GM12891 (cell line): ENCODE measurements at places on chromosomes 12 and 14.

GRCh38 chr12:48126953-48127630 is 7.9 kb downstream of the PFKM start:
- no peak for DNase-seq

DNA sequence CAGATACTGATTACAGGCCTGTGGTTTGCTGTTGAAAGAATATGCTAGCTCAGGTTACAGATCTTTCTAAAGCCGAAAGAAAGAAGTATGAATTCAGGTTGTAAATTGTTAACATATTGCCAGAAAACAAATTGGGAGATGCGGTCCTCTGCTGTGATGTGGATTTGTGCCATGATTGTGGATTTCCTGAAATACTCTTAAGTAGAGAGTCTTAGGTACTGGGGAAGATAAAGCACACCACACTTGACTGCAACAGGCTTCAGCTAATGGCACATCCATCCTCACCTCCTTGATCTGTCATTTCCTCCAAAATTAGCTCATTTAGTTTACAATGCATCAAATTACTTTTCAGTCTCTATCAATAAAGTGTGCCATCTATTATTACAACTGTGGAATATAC is 279.2 kb downstream of the SYT1 start:
- DNase-seq: no peak

GRCh38 chr12:75479963-75480461 is 543 bp upstream of the GLIPR1 start:
- no peak for DNase-seq

GRCh38 chr12:14723763-14724162 is 27.4 kb upstream of the GUCY2C start:
- peak; percentile 9 for DNase-seq

GRCh38 chr12:63420206-63420644 is 248.1 kb downstream of the DPY19L2 start:
- DNase-seq: peak; percentile 14

GRCh38 chr12:50234347-50234746 is 49.0 kb downstream of the LIMA1 start:
- DNase-seq: no peak

- no peak for DNase-seq
Observed at GRCh38 chr14:54944737-54945391, 42.2 kb upstream of the GCH1 start.

DNA sequence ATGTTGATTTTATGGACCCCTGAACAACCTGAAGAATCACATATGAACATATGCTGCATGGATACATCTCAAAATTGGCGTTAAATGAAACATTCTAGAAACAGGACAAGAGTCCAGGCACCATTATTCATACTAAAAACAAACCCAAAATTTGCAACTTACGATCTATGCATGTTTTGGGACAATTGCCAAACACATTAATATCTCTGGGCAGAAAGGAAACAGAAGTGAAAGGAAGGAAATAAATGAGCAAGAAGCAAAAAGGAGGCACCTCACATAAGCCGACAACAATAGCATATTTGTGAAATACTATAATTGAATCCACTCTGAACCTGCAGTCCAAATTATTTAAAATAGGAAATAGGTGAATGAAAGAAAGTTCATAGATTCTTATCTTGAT is 1505.3 kb downstream of the AACS start:
- DNase-seq: no peak

DNA sequence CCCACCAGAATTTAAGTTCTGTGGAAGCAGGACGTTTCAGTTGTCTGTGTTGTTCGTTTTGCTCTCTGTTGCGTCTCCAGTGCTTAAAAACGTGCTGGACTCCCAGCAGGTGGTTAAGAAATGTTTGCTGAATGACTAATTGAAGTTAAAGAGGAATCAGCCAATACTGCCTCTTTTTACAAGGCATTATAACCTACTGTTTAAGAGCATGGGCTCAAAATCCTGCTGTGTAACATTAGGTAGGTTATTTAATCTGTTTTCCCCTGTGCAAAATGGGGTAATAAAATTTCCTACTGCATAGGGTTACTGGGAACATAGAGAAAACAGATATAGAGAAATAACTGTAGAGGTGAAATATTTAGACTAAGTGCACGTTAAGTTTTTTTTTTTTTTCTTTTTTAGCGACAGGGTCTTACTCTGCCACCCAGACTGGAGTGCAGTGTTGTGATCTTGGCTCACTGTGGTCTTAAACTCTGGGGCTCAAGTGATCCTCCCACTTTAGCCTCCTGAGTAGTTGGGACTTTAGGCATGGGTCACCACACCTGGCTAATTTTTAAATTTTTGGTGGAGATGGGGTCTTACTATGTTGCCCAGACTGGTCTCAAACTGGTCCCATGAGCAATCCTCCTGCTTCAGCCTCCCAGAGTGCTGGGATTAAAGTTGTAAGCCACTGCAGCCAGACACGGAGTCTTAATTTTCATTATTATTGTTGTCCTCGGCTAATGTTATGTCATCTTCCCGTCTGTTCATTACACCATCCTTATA is 139.4 kb upstream of the PRICKLE1 start:
- no peak for DNase-seq

GRCh38 chr14:75492832-75493591 is 29.3 kb upstream of the BATF start:
- DNase-seq: no peak

DNA sequence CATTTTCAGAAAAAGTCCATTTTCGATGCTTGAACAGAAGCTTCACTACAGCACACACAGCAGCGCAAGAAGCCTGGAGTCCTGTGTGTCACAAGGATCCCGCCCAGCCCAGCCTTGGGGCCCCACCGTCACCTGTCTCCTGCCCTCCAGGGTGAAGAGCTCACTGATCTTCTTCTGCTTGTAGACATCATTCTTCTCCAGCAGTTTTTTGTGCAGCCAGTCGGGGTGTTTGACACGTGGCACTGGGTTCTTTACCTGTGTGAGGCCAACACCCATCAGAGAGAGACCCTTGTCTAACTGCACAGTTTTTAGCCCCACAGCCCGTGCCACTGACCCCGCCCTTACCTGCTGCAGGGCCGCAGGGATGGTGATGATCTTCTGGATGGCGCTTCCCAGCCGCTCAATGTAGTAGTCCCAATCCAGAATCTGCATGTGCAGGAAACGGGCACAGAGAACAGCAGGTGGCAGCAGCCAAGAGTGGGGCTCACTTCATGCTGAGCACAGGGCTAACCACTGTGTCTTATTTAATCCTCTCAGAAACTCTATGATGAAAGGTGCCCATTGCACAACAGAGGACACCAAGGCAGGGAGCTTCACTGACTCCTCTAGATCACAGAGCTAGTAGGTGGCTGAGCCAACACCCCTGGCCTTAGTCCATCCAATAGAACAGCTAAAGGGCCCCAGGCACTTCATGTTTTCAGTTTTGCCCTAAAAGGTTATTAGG is 30.0 kb downstream of the POLE start:
- DNase-seq: no peak

- DNase-seq: no peak
Observed at GRCh38 chr14:51079085-51079484, 15.8 kb downstream of the TRIM9 start.

GRCh38 chr14:104075530-104076151 is 9.9 kb upstream of the ASPG start:
- no peak for DNase-seq

DNA sequence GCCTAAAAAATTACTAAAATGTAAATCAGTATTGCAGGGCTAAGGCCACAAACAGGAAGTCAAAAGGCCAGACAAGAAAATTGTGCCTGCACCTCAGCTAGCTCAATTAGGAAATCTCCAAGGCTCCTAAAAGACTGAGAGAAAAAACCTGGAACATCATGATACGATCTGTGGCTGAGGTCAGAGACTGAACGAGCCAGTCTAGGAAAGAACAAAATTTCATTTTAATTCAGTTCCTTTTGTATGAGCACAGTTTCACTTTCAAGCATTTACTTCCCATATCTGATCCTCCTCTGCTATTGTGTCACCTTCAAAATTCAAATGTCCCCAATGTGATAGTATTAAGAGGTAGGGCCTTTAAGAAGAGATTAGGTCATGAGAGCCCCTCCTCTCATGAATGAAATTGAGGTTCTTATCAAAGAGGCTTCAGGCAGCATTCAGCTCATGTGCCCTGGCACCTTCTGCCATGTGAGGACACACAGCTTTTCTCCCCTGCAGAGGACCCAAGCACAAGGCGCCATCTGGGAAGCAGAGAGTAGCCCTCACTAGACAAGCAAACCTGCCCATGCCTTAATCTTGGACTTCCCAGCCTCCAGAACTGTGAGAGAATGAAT is 14.8 kb downstream of the PRKAB1 start:
- DNase-seq: no peak

- no peak for DNase-seq
Observed at GRCh38 chr14:80602946-80603345, 338.6 kb downstream of the CEP128 start.

- no peak for DNase-seq
Observed at GRCh38 chr12:62722971-62723680, 211.8 kb downstream of the PPM1H start.

DNA sequence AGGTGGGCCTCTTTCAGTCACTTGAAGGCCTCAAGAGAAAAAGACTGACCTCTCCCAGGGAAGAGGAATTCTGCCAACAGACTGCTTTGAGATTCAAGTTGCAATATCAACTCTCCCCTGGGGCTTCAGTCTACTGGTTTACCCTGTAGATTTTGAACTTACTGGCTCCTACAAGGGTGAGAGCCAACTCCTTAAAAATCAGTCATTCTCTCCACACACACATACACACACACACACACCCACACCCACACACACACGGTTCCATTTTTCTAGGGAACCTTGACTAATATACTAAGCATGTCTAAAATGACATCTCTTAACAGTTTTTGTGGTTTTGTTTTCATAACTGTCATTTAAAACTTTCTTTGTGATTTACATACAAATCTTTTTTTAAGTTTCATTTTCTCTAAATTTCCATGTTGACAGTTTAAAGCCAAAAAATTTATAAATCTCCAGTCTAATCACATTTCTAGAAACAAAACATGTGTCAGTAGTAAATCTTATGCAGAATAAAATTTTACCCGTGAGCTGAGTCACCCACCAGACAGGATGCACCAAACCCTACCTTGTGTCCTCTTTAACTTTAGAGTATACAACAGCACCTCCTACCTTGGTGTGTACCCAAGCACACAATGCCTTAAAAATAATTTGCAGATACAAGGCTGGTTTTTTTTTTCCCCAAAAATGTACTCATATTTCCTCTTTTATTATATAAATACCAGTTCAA is 394.6 kb downstream of the AEBP2 start:
- DNase-seq: no peak

DNA sequence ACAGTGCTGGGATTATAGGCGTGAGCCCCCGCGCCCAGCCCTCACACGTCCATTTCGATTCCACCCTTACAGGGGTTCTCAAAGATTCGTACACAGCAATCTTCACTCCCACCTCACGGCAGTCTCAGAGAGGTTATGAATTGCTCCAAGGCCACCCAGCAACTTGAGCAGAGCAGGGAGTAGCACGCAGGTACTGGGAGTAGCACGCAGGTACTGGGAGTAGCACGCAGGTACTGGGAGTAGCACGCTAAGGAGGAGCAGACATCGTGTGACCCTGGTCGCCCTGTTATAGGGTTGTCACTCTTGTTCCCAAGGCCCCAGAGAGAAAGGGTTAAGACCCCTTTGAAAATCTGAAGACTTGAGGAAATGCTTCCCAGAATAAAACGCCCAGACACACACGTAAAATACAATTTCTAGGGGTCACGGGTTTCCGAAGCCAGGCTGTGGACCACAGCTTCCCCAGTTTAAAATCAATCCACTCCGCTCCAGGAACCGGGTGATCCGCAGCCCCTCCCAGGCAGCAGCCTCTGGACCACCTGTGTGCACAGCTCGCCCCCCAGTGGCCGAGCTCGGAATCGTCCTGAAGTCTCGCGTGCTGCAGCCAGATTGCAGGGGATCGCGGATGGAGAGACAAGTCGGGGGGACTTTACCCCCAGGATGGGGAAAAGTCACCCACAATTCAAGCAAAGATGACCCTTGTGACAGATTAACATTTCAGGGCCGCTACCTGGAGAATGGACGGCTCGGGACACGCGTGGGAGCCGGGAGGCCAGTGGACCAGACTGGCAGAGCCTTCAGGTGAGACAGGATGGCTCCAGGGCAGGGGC is 92.0 kb downstream of the SCARB1 start:
- peak; percentile 63 for DNase-seq

DNA sequence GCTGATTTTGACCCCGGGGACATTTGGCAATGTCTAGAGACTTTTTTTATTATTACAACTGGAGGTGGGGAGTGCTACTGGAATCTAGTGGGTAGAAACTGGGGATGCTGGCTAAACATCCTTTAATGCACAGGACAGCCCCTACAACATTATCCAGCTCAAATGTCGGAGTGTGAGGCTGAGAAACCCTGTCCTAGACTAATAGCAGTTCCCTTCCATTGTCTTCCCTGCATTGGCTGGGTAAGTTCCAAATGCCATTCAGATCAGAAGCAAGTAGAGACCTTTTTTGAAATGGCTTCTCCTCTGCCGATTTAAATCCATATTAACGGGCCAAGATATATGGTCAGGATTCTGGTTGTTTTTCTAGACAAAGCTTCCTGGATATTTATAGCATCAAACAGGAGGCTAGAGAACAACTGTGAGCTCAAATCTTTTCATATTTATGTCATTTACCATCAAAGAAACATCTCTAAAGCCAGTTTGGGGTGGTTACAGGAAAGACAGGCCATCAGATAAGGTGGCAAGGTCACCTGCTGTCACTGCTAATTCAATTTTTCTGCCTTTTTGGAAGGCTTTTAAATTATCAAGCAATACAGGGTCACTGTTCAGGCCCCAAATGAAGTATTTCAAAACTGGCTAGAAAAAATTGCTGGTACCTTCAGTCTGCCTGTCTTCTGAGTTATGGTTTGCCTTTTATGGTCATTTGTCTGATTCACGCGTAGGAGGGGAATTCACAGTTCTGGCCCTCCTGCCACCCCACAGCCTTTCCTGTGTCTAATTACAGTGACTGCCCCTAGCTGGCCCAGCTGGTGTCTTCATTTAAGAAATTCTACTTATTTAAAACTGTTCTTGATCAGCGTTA is 20.1 kb upstream of the AKAP5 start:
- peak; percentile 59 for DNase-seq

GRCh38 chr12:67702136-67702535 is 53.6 kb downstream of the DYRK2 start:
- no peak for DNase-seq

DNA sequence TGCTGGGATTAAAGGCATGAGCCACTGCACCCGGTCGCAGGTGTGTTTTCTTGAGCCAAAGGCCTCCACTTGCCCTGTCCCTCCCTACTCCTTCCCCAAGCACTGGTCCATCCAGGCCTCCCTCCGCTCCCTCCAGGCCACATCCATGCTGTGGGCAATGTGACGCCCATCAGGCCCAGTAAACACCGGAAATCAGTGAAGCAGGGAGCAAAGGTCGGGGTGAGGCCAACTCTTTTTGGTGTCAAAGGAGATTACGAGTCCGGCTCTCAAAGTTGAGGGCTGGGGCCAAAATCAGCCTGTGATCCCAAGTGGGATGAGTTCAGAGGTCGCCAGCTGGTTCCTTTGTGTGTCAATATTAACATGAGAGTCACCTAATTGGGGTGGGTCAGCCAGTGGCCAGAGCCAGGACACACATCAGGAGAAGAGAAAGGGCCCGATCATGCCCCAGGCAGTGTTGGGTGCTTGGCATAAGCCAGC is 195.7 kb downstream of the RBM19 start:
- DNase-seq: no peak
